Activated CD4-positive, alpha-beta memory T cell treated with anti-CD3 and anti-CD28 coated beads, Interleukin-2, amount 10 ng/mL, durations not matched to agents 7 days and 5 days (primary cell): ENCODE measurements at places on chromosomes 2 and 18. TPM values are rescaled to one million over a fixed set of nuclear protein-coding genes. Genes with fewer than 3 reads are reported as not detected.

CLEC4F gene
- not detected for total RNA-seq

CPS1 gene
- total RNA-seq: 0.15 TPM

CCDC68 gene
- total RNA-seq: 0.13 TPM

POTEJ gene
- not detected for total RNA-seq

CELF4 gene
- total RNA-seq: not detected

OSBPL6 gene
- 0.88 TPM for total RNA-seq

CENPA gene
- total RNA-seq: 43.1 TPM

NGEF gene
- total RNA-seq: 0.48 TPM

C18orf63 gene
- not detected for total RNA-seq

ONECUT2 gene
- not detected for total RNA-seq

DNA sequence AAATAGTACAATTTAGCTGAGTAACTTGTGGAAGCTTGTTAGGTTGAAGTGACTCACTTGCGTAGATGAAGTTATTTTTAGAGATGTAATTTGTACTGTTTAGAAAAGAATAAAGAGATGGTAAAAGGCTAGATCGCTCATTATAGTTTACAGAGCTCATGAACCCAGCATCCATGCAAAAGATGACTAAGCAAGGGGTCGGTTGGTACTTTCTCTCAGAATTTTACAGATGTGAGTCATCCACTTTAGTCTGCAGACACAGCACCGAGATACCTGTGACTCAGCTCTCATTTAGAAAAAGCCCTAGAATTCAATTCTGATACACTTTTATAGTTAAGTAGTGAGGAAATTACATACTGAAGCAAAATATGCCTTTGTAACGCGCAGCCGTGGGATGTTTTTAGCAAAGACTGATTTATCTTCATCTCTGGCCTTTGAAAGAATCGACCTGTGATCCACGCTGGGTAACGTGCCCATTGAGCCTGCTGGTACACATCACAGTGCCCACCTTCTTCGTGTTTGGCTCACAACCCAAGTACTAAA is 116.5 kb upstream of the FOSL2 start:
- no peak overlapping the region for H3K4me3 ChIP-seq
- peaks cover 28% of the 10 kb centered on the region for H3K36me3 ChIP-seq
- peaks cover 59% of the 10 kb centered on the region for H3K4me1 ChIP-seq
- DNase-seq: peak; percentile 42

DNA sequence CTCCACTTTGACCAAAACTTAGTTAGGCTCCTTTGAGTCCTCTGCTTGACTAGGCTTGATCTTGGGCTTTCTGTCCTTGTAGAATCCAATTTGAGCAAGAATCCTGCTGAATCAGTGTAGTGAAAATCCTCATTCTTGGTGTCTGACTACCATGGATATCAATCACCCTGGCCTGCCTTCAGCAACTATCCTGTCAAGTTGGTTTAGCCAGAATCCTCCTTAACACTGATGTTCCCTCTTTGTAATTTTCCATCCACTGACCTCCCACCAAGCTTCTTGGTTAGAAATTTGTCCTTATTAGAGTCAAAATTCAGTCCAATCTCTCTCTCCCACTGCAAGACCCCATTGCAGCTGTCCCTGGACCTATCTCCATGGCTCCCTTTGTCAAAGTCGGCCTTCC is 494 bp upstream of the RBM45 start:
- peaks cover 12% of the 10 kb centered on the region for H3K36me3 ChIP-seq
- DNase-seq: no peak
- H3K27ac ChIP-seq: no peak overlapping the region
- peak overlapping the region; percentile 80 for H3K4me3 ChIP-seq
- no peaks in the 10 kb centered on the region for H3K27me3 ChIP-seq

DNA sequence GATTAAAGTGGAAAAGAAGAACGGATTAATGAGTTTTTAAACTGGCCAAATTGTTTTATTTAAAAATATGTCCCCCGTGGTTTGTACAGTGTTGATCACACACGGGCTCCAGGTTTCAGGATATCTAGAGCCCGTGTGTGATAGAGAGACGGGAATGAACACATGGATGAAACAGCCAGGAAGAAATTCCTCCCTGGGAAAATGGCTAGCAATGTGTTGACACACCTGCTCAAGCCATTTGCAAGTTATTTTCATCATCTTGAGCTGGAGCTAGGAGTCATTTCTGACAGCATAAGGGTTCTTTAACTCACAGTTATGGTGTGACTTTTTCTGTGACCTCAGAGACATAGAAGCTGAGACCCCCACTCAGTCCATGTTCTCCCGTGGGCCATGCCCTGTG is 81.6 kb downstream of the LRRFIP1 start:
- H3K27ac ChIP-seq: no peak overlapping the region
- H3K36me3 ChIP-seq: peaks cover 56% of the 10 kb centered on the region
- DNase-seq: no peak
- H3K4me1 ChIP-seq: peaks cover 54% of the 10 kb centered on the region
- H3K27me3 ChIP-seq: no peaks in the 10 kb centered on the region

DNA sequence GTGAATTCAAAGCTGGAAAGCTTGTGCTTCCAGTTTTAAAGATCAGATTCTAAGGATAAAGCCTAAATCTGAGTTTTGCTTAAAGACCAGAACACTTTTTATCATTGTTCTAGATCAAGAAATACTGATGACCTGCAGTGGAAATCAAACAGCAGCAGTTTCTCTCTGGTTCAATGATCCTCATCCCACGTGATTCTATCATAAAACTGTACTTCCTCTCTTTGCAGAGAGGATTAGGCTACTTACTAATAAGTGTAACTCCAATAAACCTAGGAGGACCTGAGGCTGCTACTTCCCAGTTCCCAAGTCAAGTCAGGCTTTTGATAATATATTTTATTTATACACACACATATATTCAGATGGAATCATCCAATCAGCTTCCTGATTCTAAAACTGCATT is 81.9 kb downstream of the TCF4 start:
- H3K36me3 ChIP-seq: no peaks in the 10 kb centered on the region
- H3K27me3 ChIP-seq: peaks cover 5% of the 10 kb centered on the region
- DNase-seq: no peak
- no peak overlapping the region for H3K4me3 ChIP-seq
- no peak overlapping the region for H3K27ac ChIP-seq
- H3K4me1 ChIP-seq: no peaks in the 10 kb centered on the region

DNA sequence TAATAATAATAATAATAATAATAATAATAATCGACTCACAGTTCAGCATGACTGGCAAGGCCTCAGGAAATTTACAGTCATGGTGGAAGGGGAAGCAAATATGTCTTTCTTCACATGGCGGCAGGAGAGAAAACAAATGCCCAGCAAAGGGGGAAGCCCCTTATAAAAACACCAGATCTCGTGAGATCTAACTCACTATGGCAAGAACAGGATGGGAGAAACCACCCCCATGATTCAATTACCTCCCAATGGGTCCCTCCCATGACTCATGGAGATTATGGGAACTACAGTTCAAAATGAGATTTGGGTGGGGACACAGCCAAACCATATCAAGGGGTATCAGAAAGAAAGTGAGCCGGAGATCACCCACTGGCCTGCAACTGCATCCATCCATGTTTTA is 40.5 kb upstream of the PAPOLG start:
- H3K36me3 ChIP-seq: no peaks in the 10 kb centered on the region
- H3K27ac ChIP-seq: no peak overlapping the region
- peaks cover 2% of the 10 kb centered on the region for H3K27me3 ChIP-seq

- peaks cover 14% of the 10 kb centered on the region for H3K4me1 ChIP-seq
- no peaks in the 10 kb centered on the region for H3K27me3 ChIP-seq
- no peak overlapping the region for H3K27ac ChIP-seq
- no peak overlapping the region for H3K4me3 ChIP-seq
- DNase-seq: no peak
Observed at GRCh38 chr2:119856469-119856901, 96.8 kb downstream of the PTPN4 start.

DNA sequence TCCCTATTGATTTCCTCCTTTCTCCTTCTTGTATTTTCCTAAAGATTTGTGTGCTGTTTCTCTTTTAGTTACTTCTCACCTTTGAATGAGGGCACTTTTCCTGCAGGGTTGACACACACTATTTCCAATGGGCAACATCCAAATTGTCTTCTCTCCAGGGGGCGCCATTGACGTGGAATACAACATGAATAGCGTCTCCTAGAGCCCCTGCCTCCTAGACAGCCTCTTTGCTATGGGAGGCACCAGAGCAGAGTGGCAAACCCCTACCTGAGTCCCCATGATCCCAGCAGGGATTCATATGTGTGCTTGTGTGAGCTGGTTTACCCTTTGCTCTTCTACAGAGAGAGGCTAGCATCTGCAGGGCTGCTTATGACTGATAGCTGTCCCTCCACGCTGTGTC is 61.3 kb upstream of the ITSN2 start:
- peaks cover 2% of the 10 kb centered on the region for H3K27me3 ChIP-seq
- DNase-seq: peak; percentile 53
- H3K27ac ChIP-seq: no peak overlapping the region
- H3K4me1 ChIP-seq: no peaks in the 10 kb centered on the region
- no peaks in the 10 kb centered on the region for H3K36me3 ChIP-seq

DNA sequence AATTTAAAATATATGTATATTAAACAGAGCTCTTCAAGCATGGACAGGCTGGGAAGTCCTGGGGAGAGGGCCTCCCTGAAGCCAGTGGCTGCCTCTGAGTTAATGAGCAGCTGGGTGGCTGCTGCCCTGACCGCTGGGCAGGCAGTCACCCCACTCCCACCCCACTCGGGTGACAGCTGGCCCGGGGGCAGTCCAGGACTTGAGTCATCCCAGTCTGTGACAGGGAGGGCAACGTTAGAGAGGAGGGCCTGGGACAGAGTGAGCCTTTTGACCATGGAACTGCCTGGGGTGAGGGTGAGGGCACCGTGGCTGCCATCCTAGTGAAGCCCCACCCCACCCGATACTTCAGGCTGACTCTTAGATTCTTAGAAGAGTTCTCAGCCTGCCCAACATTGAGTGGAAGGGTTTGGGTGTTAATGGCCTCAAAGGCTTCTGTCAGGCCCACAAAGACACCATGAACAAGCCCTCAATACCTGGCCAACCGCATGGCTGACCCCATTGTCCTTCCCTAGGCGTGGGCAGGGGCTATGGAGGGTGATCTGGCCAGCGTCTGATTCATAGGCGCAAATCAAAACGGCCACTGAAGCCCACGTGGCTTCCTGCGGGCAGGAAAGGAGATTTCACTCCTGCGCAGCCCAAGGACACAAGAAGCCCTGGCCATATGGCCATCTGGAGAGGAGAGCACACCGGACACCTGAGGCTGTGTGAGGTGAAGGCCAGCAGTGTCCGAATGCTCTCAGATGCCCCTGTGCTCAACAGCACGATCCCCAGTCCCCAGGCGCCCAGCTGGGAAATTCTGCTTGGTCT is 47.5 kb downstream of the MRPS5 start:
- H3K4me3 ChIP-seq: peak overlapping the region; percentile 78
- H3K36me3 ChIP-seq: peaks cover 11% of the 10 kb centered on the region
- H3K4me1 ChIP-seq: peaks cover 69% of the 10 kb centered on the region
- H3K27me3 ChIP-seq: no peaks in the 10 kb centered on the region
- H3K27ac ChIP-seq: peak overlapping the region; percentile 98
- DNase-seq: peak; percentile 39

- no peak for DNase-seq
- H3K36me3 ChIP-seq: peaks cover 13% of the 10 kb centered on the region
- no peaks in the 10 kb centered on the region for H3K27me3 ChIP-seq
- peak overlapping the region; percentile 36 for H3K4me3 ChIP-seq
- H3K4me1 ChIP-seq: peaks cover 75% of the 10 kb centered on the region
Observed at GRCh38 chr2:96147593-96148201, 2.5 kb upstream of the DUSP2 start.

GRCh38 chr2:131201098-131201497 is 8.2 kb upstream of the POTEE start:
- H3K4me3 ChIP-seq: no peak overlapping the region
- H3K27me3 ChIP-seq: peaks cover 14% of the 10 kb centered on the region
- H3K36me3 ChIP-seq: no peaks in the 10 kb centered on the region
- H3K27ac ChIP-seq: no peak overlapping the region
- no peaks in the 10 kb centered on the region for H3K4me1 ChIP-seq

DNA sequence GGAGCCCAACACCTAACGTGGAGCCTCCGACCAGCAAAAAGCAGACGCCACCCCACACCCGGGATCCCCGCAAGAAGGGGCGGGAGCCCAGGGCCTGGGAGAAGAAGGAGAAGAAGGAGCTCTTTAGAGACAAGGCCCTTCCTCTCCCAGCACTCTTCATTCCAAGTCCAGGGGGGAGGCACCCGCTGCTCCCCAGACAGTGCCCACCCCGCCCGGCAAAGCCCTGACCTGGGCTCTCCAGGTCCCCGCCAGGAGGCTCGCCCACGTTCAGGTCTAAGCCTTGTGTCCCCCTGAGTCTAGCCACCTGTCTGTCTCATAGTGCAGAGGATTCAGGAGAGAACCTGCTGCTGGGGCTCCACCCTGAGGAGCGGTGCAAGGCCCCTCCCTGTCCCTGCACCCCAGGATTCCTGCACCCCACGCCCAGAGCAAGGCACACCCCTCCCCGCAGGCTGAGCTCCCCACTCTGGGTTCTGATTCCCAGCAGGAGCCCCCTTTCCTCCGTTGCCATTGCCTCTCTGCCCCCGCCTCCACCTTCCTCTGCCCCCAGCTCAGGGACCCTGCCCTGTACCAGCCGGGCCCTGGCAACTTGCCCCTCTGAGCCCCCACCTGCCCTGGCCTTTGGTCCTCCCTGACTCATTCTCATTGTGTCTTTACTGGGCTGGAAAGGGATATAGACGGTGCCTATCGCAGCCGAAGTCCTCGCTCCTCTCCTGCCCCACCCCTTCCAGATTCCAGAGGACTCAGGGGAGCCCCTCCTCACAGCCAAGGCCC is 33.5 kb upstream of the GPC1 start:
- H3K4me1 ChIP-seq: peaks cover 25% of the 10 kb centered on the region
- DNase-seq: no peak
- no peaks in the 10 kb centered on the region for H3K36me3 ChIP-seq
- peak overlapping the region; percentile 73 for H3K27ac ChIP-seq
- peaks cover 1% of the 10 kb centered on the region for H3K27me3 ChIP-seq

- H3K27me3 ChIP-seq: no peaks in the 10 kb centered on the region
- H3K4me1 ChIP-seq: no peaks in the 10 kb centered on the region
- H3K36me3 ChIP-seq: no peaks in the 10 kb centered on the region
- DNase-seq: no peak
- H3K4me3 ChIP-seq: no peak overlapping the region
Observed at GRCh38 chr18:28095041-28095440, 81.9 kb downstream of the CDH2 start.

DNA sequence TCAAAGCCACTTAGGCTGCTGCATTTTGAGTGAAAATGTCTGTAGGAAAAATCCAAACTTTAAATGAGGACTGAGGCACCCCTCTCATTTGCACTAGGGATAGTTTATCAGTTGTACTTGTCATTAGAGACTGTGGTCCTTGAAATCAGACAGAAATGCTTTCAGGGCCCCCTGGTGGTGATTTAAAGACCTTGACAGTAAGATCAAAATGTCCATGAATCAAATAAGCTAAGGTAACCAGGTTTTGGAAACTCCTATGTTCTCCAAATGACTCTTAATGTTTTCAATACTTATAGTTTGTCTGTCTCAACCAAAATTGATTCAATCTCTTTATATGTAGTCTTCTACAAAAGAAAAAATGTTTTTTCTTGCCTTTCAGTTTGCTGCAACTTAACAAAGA is 28.8 kb upstream of the DDX18 start:
- DNase-seq: peak; percentile 28
- H3K4me1 ChIP-seq: no peaks in the 10 kb centered on the region
- H3K27ac ChIP-seq: no peak overlapping the region
- H3K4me3 ChIP-seq: no peak overlapping the region
- H3K27me3 ChIP-seq: no peaks in the 10 kb centered on the region
